Body of pancreas (tissue), 4 donors: ENCODE measurements at places on chromosomes 2 and 18. TPM values are rescaled to one million over a fixed set of nuclear protein-coding genes. Genes with fewer than 3 reads are reported as not detected.

The TFCP2L1 gene
- 4.6 TPM for total RNA-seq

The SOX11 gene
- not detected for total RNA-seq

The CFAP221 gene
- 21.5 TPM for total RNA-seq

The PPP1CB gene
- 139 TPM for total RNA-seq

The DLX2 gene
- not detected for total RNA-seq

The PSD4 gene
- total RNA-seq, result 40.5 TPM

The COL3A1 gene
- total RNA-seq, result 77.5 TPM

The RESP18 gene
- not detected for total RNA-seq

The SERPINB11 gene
- not detected for total RNA-seq

The DYNAP gene
- not detected for total RNA-seq

The RFTN2 gene
- 1.3 TPM for total RNA-seq

The SKOR2 gene
- not detected for total RNA-seq

The MAP3K19 gene
- total RNA-seq, result not detected

The PAX8 gene
- total RNA-seq, result 0.52 TPM

The ETAA1 gene
- total RNA-seq, result 17.5 TPM

The MAPRE3 gene
- 15.8 TPM for total RNA-seq

The RASGRP3 gene
- total RNA-seq, result 3.9 TPM

The SLC23A3 gene
- total RNA-seq, result 3.1 TPM

The PTPN2 gene
- 22.7 TPM for total RNA-seq

The SLC38A11 gene
- 2.9 TPM for total RNA-seq

The PSMA8 gene
- total RNA-seq, result not detected

The LOXL3 gene
- 3.1 TPM for total RNA-seq

The BCL11A gene
- 16.2 TPM for total RNA-seq

The MYO7B gene
- 0.33 TPM for total RNA-seq

The ACOXL gene
- total RNA-seq, result 0.52 TPM

The SLC11A1 gene
- total RNA-seq, result 7.3 TPM

The C2orf66 gene
- 0.78 TPM for total RNA-seq

The VWC2L gene
- not detected for total RNA-seq

The RBM44 gene
- 1.6 TPM for total RNA-seq

The OSR1 gene
- 2.1 TPM for total RNA-seq

The CNTNAP5 gene
- 0.33 TPM for total RNA-seq

The COL4A4 gene
- total RNA-seq, result 10.5 TPM

The SCG2 gene
- 12.5 TPM for total RNA-seq

The TMEM247 gene
- total RNA-seq, result not detected

The SULT1C4 gene
- 1.3 TPM for total RNA-seq

The INHBB gene
- total RNA-seq, result 7.9 TPM

The FTCDNL1 gene
- 2.6 TPM for total RNA-seq

The TSPYL6 gene
- total RNA-seq, result not detected

The IL36B gene
- total RNA-seq, result not detected

The DSG4 gene
- not detected for total RNA-seq

The DAPL1 gene
- 9.9 TPM for total RNA-seq

The TMEM17 gene
- total RNA-seq, result 3.3 TPM

The SP5 gene
- total RNA-seq, result not detected

The VWA3B gene
- total RNA-seq, result 0.78 TPM

The REG3A gene
- 351 TPM for total RNA-seq

The CFC1 gene
- 16.1 TPM for total RNA-seq
